ENCODE measurements at places on chromosomes 5 and 9. TPM values are rescaled to one million over a fixed set of nuclear protein-coding genes. Genes with fewer than 3 reads are reported as not detected.

Gene SELENOP
- total RNA-seq = 99.9 TPM

Gene CNTRL
- 12.1 TPM for total RNA-seq

GRCh38 chr5:112833971-112834370 lies 27.1 kb upstream of the SRP19 start:
- H3K4me3 ChIP-seq = no peak overlapping the region
- no peaks in the 10 kb centered on the region for H3K27me3 ChIP-seq
- H3K27ac ChIP-seq = no peak overlapping the region
- no peaks in the 10 kb centered on the region for H3K36me3 ChIP-seq
- H3K4me1 ChIP-seq = no peaks in the 10 kb centered on the region

DNA sequence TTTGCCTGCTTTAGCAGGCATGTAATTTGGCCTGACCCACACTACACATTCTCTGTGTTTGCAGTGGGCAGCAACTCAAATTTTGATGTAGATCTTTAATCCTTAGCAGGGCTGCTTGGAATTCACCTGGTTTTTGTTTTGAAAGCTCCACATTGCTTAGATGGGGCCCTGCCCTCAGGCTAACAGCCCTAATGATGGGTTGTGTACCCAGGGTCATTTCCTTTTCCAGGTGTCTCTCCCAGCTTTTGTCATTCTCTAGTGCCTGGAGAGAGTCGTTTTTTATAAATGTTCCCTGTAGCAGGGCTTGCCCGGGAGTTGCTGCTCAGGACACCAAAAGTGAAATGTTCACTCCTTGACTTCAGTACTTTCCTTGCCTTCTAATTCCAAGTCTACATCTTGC lies 126.3 kb downstream of the TRIO start:
- peaks cover 25% of the 10 kb centered on the region for H3K4me1 ChIP-seq
- no peaks in the 10 kb centered on the region for H3K36me3 ChIP-seq
- H3K27ac ChIP-seq = no peak overlapping the region

DNA sequence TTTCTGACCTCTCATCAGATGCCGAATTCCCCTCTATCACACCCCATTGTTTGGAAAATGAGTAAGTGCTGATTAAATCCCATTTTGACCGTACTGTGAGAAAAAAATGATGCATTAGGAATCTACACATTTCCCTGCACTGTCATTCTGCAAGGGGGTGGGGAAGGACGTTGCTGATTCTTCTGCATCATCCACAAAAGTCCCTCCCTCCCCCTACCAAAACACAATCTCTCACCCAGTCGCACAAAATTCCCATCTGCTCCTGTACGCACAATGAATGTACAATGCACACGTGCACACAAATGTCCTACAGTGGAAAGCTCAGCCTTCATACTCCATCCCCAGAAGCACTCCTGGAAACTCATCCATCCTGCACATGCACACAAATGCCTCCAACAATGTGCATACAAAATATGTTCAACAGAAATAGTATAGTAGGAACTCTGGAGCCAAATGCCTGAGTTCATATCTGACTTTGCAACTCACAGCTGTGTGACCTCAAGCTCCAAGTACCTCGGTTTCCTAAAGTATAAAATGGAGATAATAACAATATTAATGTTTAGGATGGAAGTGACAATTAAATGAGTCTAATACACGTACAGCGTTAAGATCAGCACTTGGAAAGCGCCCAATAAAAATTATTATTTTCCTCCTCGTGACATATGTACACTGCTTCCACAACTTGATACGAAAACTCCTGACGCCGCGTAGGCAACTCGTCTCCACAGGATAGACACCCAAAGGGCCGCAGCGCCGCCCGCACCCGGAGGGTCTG lies 809 bp downstream of the TNIP1 start:
- H3K27ac ChIP-seq = peak overlapping the region; percentile 99
- H3K36me3 ChIP-seq = no peaks in the 10 kb centered on the region
- H3K4me1 ChIP-seq = peaks cover 36% of the 10 kb centered on the region

- no peaks in the 10 kb centered on the region for H3K4me1 ChIP-seq
- no peaks in the 10 kb centered on the region for H3K27me3 ChIP-seq
- DNase-seq = no peak
- no peak overlapping the region for H3K4me3 ChIP-seq
- no peak overlapping the region for H3K27ac ChIP-seq
- no peaks in the 10 kb centered on the region for H3K36me3 ChIP-seq
Observed at GRCh38 chr5:154984946-154985516, 28.5 kb upstream of the KIF4B start.

Gene FOXD4L5
- 0.16 TPM for total RNA-seq

Gene C9orf50
- total RNA-seq = not detected

DNA sequence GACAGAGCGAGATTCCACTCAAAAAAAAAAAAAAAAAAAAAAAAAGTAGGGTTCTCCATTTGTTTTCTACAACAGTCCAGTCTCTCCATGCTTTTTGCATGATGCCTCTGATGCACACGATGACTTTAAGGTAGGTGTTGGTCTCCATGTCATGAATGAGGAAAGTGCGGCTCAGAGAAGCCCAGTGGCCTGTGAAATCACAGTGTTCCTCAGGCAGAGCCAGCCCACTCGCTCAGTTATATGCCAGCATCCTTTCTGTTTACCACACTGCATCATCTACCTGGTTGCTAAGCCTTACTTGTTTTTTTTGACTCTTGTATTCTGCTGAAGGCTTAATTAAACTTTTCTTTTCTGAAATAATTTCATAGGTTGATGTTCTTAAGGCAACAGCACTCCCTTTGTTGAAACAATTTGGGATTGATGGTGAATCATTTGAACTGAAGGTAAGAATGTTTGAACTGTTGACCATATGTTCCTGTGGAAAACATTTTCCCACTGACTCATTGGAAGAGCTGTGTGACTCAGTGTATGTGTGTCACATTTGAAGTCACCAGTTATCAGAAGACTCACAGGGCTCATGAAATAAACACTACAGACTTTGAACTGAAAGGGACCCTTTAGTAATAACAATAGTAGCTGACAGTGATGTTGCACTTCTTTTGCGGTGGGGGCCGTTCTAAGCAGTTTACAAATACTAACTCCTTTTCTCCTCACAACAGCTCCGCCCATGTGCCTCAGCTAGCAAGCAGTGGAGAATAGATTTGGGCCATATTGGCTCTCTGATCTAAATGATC lies 40.2 kb downstream of the RCL1 start:
- H3K27ac ChIP-seq = no peak overlapping the region

GRCh38 chr9:16102154-16102553 lies 549.3 kb downstream of the CCDC171 start:
- H3K4me1 ChIP-seq = peaks cover 8% of the 10 kb centered on the region
- H3K36me3 ChIP-seq = no peaks in the 10 kb centered on the region
- DNase-seq = no peak
- H3K27ac ChIP-seq = no peak overlapping the region
- H3K27me3 ChIP-seq = no peaks in the 10 kb centered on the region

GRCh38 chr9:2086971-2087370 lies 71.8 kb downstream of the SMARCA2 start:
- no peaks in the 10 kb centered on the region for H3K4me1 ChIP-seq
- no peak for DNase-seq
- H3K27me3 ChIP-seq = no peaks in the 10 kb centered on the region
- H3K27ac ChIP-seq = no peak overlapping the region
- no peak overlapping the region for H3K4me3 ChIP-seq

DNA sequence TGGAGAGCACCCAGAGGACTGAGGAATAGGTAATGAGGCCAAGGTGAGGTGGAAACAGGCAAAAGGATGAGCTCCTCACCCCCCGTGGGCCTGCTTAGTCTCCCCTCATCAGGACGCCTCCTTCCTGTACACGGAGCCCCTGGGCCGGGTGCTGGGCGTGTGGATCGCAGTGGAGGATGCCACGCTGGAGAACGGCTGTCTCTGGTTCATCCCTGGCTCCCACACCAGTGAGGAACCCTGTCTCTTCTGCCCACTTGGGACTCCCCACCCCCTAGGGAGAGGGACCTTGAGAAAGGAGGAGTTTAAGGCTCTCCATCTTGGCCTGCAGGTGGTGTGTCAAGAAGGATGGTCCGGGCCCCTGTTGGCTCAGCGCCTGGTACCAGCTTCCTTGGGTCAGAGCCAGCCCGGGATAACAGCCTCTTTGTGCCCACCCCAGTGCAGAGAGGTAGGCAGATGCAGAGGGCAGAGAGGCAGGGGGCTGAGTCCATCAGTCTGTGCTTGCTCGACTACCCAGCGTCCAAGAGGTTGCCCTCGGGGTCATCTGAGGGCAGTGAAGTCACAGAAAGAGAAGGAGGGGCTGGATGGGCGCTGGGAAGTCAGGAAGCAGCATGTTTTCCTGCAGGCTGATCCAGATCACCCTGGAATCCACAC lies 7.0 kb downstream of the DOLK start:
- H3K27me3 ChIP-seq = no peaks in the 10 kb centered on the region
- no peaks in the 10 kb centered on the region for H3K36me3 ChIP-seq
- DNase-seq = no peak
- H3K4me1 ChIP-seq = no peaks in the 10 kb centered on the region
- H3K27ac ChIP-seq = no peak overlapping the region

DNA sequence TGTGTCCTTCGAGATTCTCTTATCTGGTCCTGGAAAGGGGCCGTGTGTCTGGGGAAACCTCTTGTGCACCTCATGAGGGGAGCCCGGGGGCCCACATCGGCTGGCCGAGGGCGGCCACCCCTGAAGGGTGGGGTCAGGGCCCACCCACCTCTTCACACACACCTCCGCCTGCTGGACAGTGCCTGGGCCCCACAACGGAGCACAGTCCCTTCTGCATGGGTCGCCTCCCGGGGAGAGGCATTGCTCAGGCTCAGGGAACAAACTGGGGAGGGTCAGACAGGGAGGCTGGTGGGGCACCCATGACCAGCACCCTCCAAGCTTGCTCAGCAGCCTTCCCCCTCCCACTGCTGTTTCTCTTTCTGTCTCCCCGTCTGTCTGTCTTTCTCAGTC lies 1.3 kb upstream of the LRRC14B start:
- no peaks in the 10 kb centered on the region for H3K27me3 ChIP-seq
- H3K4me1 ChIP-seq = peaks cover 5% of the 10 kb centered on the region
- H3K4me3 ChIP-seq = no peak overlapping the region
- DNase-seq = peak; percentile 52
- no peaks in the 10 kb centered on the region for H3K36me3 ChIP-seq

Gene CDC26
- total RNA-seq = 10.6 TPM

DNA sequence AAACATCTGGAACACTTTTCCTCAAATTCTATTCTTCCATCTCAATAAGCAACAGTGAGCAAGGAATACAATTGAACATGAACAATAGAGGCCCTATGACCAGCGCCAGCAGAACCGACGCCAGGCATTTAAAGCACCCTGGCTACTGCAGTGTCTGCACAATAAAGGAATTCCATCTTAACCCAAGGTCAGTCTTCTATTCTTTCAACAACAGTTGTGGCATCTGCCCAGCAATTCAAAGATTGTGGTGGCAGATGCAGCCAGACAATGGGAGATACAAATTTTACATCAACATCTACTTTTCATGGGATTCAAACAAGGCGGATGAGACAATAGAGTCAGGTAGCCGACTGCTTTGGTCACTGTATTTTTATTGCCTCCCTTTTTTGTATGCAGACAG lies 65.9 kb downstream of the ELL2 start:
- DNase-seq = no peak
- H3K4me3 ChIP-seq = no peak overlapping the region
- H3K27me3 ChIP-seq = no peaks in the 10 kb centered on the region
- no peaks in the 10 kb centered on the region for H3K36me3 ChIP-seq

Gene FAM221B
- total RNA-seq = not detected

GRCh38 chr5:15037247-15037908 lies 165.8 kb upstream of the ANKH start:
- no peaks in the 10 kb centered on the region for H3K4me1 ChIP-seq
- H3K36me3 ChIP-seq = no peaks in the 10 kb centered on the region
- H3K27ac ChIP-seq = no peak overlapping the region
- H3K27me3 ChIP-seq = no peaks in the 10 kb centered on the region

DNA sequence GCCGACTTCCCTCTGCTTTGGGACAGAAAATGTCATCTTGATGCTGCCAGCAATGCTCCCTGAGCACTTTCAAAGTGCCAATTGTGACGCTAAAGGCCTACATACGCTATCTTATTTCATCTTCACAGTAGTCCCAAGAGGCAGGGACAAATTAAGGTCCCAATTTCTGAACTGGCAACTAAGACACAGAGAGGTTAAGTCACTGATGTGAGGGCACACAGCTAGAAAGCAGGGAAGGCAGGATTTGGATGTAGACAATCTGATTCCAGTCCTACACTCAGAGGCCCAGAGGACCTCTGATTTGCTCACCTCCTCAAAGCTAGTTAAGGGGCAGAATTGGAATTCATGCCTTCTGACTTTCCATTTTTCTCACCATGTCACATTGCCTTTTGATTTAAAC lies 249.2 kb upstream of the CLINT1 start:
- H3K4me3 ChIP-seq = no peak overlapping the region
- DNase-seq = no peak
- no peaks in the 10 kb centered on the region for H3K4me1 ChIP-seq
- no peaks in the 10 kb centered on the region for H3K27me3 ChIP-seq
- no peaks in the 10 kb centered on the region for H3K36me3 ChIP-seq

Gene CENPK
- total RNA-seq = 1.2 TPM

DNA sequence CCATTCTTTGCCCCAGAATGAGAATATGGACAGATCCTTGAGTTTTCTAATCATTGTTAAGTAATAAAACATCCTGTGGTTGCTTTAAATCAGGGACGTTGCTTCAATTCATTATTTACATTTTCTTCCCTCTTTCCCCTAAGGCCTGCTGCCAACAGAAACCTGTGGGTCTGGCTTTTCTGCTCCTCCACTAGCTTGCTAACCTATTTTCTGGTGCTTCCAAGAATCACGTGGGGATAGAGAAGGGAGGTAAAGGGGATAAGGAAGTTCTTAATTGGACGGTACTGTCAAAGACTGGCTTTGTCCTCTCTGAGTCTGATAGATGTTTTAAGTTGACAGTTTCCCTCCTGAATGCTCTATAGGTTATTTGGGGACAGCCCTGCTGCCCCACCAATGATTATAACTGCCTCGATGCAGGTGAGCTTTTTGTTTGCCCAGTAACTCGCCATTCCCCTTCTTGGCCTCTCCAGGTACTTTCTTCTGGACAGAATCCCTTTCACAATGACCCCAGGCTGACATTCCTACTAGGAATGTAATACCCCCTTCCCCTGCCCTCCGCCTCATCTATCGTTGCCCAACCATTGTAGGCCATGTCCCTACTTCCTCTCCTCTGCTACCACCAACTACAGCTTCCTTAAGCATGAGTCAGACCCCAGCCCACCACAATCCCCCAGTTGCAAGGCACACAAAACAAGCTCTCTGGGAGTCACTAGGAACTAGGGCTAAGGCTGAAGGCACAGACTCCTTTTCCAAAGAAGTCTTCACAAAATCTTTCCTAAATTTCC lies 19.9 kb upstream of the CPEB4 start:
- H3K27ac ChIP-seq = no peak overlapping the region

- H3K36me3 ChIP-seq = no peaks in the 10 kb centered on the region
- no peak for DNase-seq
- no peak overlapping the region for H3K4me3 ChIP-seq
- H3K27me3 ChIP-seq = no peaks in the 10 kb centered on the region
Observed at GRCh38 chr5:109748546-109748945, 58.8 kb downstream of the MAN2A1 start.

Gene INSL4
- total RNA-seq = not detected

Gene MAP1B
- 16.8 TPM for total RNA-seq

Gene RORB
- total RNA-seq = 0.09 TPM

- H3K4me1 ChIP-seq = peaks cover 12% of the 10 kb centered on the region
- no peaks in the 10 kb centered on the region for H3K36me3 ChIP-seq
- DNase-seq = no peak
- H3K4me3 ChIP-seq = no peak overlapping the region
Observed at GRCh38 chr9:105697871-105698270, 3.5 kb downstream of the TMEM38B start.

Gene ADGRD2
- not detected for total RNA-seq

- no peaks in the 10 kb centered on the region for H3K4me1 ChIP-seq
- no peaks in the 10 kb centered on the region for H3K36me3 ChIP-seq
- no peak for DNase-seq
- no peak overlapping the region for H3K27ac ChIP-seq
- no peaks in the 10 kb centered on the region for H3K27me3 ChIP-seq
Observed at GRCh38 chr9:80282766-80283165, 711.0 kb downstream of the TLE4 start.
